ENCODE measurements at places on chromosomes 5 and 9.

DNA sequence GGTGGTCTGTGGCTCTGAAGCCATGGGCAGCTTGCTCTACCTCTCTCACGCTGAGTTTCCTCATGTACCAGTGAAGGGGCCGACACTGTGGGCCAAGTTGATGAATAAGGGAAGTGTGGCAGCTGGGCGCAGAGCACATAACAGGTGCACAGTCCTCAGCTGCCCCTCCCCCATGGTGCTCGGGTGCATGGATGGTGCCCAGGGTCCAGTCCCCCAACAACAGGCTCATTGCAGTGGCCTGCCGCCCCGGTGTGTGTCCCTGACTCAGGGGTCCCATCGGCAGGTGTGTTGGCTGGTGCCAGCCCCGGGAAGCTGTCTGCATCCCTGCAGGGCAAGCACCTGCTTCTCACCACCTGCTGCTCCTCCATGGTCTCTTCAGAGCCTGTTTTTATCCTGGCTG, 36.6 kb downstream of the COL5A1 start:
- DNase-seq = no peak

DNA sequence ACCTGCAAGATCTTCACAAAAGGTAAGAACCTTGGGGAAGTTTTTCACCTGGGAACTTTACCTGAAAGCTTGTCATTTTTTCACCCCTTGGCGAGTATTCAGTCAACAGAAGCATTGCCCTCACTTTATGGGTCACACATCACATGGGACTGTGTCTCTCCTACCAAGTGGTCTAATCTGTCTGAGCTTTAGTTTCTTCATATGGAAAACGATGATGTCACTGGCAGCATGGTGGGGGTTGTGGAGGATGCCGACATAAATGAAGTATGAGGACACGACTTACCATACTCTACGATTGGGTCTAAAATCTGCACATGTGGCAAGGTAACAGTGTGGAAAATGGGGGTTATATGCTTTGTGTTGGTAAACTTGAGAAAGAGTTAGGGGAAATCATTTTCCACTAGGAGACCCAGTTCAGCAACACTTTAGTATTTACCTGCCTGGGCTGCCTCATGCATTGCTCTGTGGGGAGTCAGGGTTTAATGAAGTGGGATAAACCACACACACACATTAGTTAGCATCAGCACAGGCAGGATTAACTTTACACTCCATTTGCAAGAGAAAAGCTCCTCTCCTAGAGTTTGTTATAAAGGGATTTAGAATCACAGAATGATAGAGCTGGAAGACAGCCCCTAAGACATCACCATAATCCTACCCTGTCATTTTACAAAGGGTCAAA, 19.8 kb upstream of the PAX5 start:
- DNase-seq = no peak

DNA sequence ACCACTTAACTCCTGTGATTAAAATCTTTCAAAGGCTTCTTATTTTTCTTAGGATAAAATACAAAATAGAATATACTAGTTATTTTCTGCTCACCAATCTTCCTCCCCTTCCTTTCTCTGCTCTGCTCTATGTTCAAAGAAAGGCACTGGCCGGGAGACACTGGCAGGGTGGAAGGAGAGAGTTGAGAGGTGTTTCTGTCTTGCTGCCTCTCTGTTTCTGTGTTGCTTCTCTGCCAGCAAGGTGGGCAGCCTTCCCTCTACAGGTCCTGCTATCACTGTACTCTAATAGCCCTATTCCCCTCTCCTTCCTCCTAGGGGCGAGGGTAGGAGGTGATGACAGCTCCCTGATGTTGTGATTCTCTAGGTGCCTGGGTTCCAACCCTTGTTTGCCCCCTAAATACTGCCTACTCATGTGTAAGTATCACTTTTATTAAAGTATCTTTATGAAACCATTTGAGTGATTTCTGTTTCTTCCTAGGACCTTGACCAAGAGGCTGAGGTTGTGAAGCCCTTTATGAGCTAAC, 515.1 kb downstream of the TLE4 start:
- DNase-seq = no peak

DNA sequence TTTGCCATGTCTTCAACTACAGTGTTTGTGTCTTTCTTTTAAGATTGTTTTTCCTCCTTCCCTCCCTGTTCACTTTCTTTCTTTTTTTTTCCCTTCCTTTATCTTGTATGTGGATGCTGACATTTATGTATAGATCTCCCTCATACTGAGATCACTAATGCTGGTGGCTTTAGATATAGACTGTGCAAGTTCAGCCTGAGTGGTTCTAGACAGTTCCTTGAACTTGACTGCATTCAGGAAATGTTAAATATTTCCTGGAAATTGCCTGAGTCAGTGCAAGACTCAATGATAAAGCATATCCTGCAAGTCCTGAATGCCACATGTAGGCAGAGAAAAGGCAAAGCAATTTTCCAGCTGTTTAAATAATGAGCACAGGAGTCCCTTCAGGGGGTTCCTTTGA, 182.5 kb upstream of the NR3C1 start:
- DNase-seq = no peak

GRCh38 chr5:56112526-56113121, 117.9 kb upstream of the IL6ST start:
- no peak for DNase-seq

- DNase-seq = no peak
Observed at GRCh38 chr5:115723220-115723619, 93.2 kb downstream of the CDO1 start.

- DNase-seq = no peak
Observed at GRCh38 chr5:68200288-68200687, 15.3 kb upstream of the PIK3R1 start.

- DNase-seq = no peak
Observed at GRCh38 chr9:76620996-76621395, 143.2 kb upstream of the PCA3 start.

- DNase-seq = no peak
Observed at GRCh38 chr5:25357605-25358004, 712.8 kb upstream of the CDH10 start.

GRCh38 chr9:122020398-122020797, 72.7 kb downstream of the TTLL11 start:
- no peak for DNase-seq

DNA sequence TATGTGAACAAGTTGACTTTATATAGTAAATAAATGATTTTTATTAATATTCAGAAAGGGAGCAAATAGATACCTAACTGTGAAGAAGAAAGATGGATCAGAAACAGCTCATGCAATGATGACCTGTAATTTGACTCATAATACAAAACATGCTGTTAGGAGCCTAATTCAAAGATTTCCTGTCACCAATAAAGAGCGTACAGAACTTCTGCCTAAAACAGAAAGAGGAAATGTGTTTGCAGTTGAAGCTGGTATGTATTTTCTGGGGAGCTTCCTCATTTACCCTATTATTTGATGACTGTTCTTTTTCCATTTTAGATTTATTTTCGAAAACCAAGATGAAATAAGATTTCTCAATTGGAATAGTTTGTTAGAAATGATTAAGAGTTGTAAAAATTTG, 11.4 kb downstream of the YTHDC2 start:
- no peak for DNase-seq

GRCh38 chr9:130537346-130538050, 41.9 kb upstream of the FUBP3 start:
- DNase-seq = no peak

GRCh38 chr9:21611891-21612290, 129.8 kb upstream of the IFNE start:
- no peak for DNase-seq

GRCh38 chr9:105438141-105438806, 9.6 kb upstream of the FSD1L start:
- DNase-seq = no peak

GRCh38 chr5:163642904-163643303, 137.5 kb downstream of the MAT2B start:
- no peak for DNase-seq

DNA sequence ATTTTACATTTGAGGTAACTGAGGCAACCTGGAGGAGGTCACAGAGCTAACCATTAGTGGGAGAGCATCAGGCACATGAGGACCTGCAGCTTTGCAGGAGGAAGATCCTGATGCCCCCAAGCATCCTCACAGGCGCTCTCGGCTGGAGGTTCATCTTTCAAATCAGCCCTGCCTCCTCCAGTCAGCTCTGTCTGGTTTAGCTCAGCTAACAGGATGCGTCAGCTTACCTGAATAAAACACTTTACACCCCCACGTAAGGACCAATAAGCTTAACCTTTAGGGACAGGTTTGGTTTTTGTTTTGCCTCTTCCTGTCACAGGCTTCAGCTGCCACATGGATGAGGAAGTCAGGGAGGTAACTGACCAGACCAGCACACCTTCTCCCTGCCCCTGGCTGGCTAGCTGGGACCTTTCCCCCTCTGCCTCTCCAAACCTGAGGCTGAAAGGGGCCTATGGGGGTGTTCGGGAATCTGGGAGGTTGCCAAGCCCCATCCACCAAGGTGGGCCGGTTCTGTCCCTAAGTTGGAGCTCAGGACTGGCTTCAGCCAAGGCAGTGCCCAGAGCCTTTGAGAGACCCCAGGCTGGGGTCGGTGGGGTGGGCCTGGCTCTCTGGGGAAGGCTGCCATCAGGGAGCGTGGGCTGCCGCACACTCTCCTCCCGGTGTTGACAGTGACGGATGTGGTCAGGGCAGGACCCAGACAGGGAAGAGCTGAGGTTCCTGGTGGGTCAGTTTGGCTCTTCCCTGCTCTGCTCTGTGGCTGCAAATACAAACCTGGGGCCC, 20.0 kb upstream of the FCN1 start:
- DNase-seq = no peak

GRCh38 chr5:1936413-1936812, 53.7 kb upstream of the IRX4 start:
- DNase-seq = no peak

GRCh38 chr5:109580225-109580624, 109.5 kb upstream of the MAN2A1 start:
- no peak for DNase-seq

- no peak for DNase-seq
Observed at GRCh38 chr5:43691893-43692292, 88.9 kb downstream of the NNT start.

GRCh38 chr5:86977190-86977589, 290.5 kb upstream of the RASA1 start:
- DNase-seq = no peak

GRCh38 chr5:18653216-18653752, 1019.0 kb downstream of the TAF11L14 start:
- DNase-seq = no peak

GRCh38 chr5:3304346-3304745, 291.3 kb upstream of the IRX1 start:
- DNase-seq = no peak

DNA sequence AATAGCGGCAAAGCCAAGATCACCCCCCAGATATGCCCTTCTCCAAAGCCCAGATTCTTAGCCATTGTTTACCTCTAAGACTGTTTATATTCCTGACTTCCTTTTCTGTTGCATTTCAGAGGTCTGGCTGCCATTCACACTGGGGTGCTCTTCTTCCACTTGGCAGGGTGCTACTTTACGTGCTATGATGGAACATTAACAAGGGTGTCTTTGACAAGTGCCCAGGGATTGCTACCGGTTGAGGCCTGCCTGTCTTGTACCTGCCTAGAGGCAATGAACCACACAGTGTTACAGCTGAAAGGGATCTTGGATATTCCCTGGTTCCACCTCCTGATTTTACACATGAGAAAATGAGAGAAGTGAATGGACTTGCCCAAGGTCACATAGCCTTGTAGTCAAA, 352.1 kb upstream of the KIF2A start:
- DNase-seq = no peak

- DNase-seq = no peak
Observed at GRCh38 chr5:141869514-141869913, 8.7 kb downstream of the PCDH1 start.

GRCh38 chr5:171127314-171127713, 181.7 kb upstream of the TLX3 start:
- no peak for DNase-seq

DNA sequence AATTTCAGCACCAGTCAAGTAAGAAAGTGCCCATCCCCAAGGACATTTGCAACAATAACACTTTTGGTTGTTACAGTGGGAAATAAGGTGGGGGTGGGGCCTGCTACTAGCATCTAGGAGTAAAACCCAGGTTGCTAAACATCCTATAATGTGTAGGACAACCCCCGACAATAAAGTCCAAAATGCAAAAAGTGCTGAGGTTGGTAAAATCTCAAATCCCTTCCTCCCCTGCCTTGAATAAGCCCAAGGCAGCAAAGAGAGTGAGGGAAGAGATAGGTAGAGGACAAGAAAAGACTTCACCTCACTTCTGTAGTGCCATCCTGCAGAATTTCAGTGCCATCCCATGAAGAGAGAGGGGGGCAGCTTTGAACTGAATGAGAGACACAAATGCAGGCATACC, 117.5 kb upstream of the NIPBL start:
- DNase-seq = no peak

GRCh38 chr9:95585824-95586223, 69.1 kb upstream of the PTCH1 start:
- DNase-seq = no peak

- no peak for DNase-seq
Observed at GRCh38 chr5:111232311-111233051, 8.3 kb downstream of the CAMK4 start.

Measured in stimulated activated CD4-positive, alpha-beta T cell treated with anti-CD3 and anti-CD28 coated beads, TNF-alpha, amount 100 ng/mL, for 4 hours (primary cell).